Placental epithelial cell (primary cell): ENCODE measurements at places on chromosomes 3 and 15. TPM values are rescaled to one million over a fixed set of nuclear protein-coding genes. Genes with fewer than 3 reads are reported as not detected.

ARPIN gene
- 10.7 and 11.4 TPM in 2 replicates for total RNA-seq

CCR3 gene
- 0.33 TPM in 1 of 2 replicates, not detected in the other for total RNA-seq

KBTBD8 gene
- total RNA-seq: 1.2 and 2.4 TPM in 2 replicates

CISH gene
- total RNA-seq: 1.5 and 3.9 TPM in 2 replicates

EBLN2 gene
- total RNA-seq: 8.9 and 9.8 TPM in 2 replicates

ERICH6 gene
- total RNA-seq: 0.33 and 0.39 TPM in 2 replicates

NR2F2 gene
- 13.2 and 23.2 TPM in 2 replicates for total RNA-seq

PSTPIP1 gene
- total RNA-seq: 0.39 and 0.76 TPM in 2 replicates

DPPA2 gene
- total RNA-seq: not detected in 2 replicates

MUC13 gene
- not detected in 2 replicates for total RNA-seq

PLSCR5 gene
- 16.5 and 98.5 TPM in 2 replicates for total RNA-seq

COL6A6 gene
- total RNA-seq: 0.11 and 0.39 TPM in 2 replicates

AGBL1 gene
- total RNA-seq: not detected in 2 replicates

GABRR3 gene
- total RNA-seq: not detected in 2 replicates

GOLGA8N gene
- 4.0 and 9.4 TPM in 2 replicates for total RNA-seq

CFAP100 gene
- total RNA-seq: not detected in 2 replicates

GHSR gene
- total RNA-seq: not detected in 2 replicates

TUBGCP4 gene
- total RNA-seq: 9.0 and 13.9 TPM in 2 replicates

MUC20 gene
- total RNA-seq: 1.1 and 12.6 TPM in 2 replicates

C2CD4A gene
- total RNA-seq: 0.11 TPM in 1 of 2 replicates, not detected in the other

EIF5A2 gene
- total RNA-seq: 2.4 and 3.0 TPM in 2 replicates

DLL4 gene
- 0.22 TPM in 1 of 2 replicates, not detected in the other for total RNA-seq

HEMK1 gene
- 13.0 and 16.1 TPM in 2 replicates for total RNA-seq

CACNA2D2 gene
- total RNA-seq: 0.39 TPM in 1 of 2 replicates, not detected in the other

ZPLD1 gene
- total RNA-seq: not detected in 2 replicates

KIF7 gene
- total RNA-seq: 8.4 and 8.6 TPM in 2 replicates

EID1 gene
- total RNA-seq: 127 and 139 TPM in 2 replicates

SLC9C1 gene
- under 0.01 TPM in 1 of 2 replicates, not detected in the other for total RNA-seq
